Stimulated activated naive CD8-positive, alpha-beta T cell treated with anti-CD3 and anti-CD28 coated beads, Interleukin-15, Interleukin-2, amounts not matched to agents 100 U/mL and 50 U/mL, for 24 hours (primary cell): ENCODE measurements at places on chromosomes 5 and 9.
A peak's percentile ranks its signal among the peaks of the same experiment; 100 is the strongest.

DNA sequence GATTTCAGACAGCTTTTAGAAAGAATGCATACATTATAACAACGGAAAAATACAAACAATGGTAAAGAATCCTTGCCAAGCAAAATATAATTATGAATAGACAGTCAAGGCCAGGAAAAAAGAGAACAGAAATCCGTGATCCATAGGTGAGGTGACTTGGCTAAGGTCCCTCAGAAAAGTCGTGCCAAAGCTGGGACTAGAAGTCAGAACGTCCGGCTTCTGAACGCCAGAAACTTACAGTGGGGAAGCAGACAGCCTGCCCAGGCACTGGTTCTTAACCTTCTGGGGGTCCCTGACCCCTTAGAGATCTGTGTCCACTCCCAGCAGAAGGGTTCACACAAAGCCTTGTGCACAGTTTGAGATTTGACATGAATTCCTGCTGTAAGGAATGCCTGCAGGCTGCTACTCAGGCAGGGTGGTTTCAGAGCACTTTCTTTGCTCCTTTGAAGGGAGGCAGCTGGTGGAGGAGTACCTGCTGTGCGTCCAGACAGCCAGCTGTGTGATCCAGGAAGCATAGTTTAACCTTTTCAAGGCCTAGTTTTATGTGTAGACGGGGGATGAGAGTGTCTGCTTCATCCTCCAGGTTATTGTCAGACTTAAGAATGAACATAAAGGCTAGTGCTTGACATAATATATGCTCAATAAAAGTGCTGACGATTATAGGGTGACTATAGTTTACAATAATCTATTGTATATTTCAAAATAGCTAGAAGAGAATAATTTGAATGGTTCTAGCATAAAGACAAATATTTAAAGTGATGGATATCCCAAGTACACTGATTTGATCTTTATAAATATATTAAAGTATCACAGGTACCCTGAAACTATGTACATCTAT lies 852 bp downstream of the ARHGEF37 start:
- no peak for DNase-seq

DNA sequence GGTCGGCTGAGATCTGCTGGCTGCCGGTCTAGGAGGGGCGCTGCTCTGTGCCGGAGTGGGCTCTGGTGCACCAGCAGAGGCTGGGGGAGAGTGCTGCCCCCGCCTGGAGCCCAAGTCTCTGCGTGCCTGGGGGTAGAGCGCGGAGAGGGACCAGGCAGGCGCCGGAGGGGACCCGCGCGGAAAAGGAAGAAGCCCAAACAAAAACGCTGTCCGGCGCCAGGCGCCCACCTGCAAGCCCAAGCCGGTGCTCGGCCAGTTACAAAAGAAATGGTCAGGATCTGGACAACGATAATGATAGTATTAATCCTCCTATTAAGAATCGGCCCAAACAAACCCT lies 571 bp upstream of the S1PR3 start:
- DNase-seq = no peak

GRCh38 chr5:142108432-142109330 lies at the start of gene NDFIP1:
NDFIP1 (plus strand) TSS chr5:142108779; CDS start chr5:142108975, 196 bp downstream.
- DNase-seq = peak; percentile 89

DNA sequence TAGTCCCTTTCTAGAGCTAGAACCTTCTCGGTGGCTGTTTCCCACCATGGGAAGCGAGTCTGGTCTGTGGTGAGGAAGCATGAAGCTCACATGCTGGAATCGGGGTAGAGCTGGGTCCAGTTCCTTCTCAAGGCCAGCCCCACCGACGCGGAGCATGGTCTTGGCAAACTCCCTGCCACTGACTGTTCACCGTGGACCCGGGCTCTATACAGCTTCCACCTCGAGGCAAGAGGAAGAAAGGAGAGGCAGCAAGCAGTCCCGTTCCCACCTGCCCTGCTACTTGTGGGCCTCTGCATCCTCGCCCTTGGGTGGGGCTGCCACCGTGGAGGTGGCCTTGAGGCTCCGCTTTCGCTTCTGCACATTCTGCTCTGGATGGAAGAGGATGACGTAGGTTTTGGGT lies 13.7 kb downstream of the GRM6 start:
- DNase-seq = no peak

- DNase-seq = no peak
Observed at GRCh38 chr9:16347886-16348285, 522.6 kb downstream of the BNC2 start.

GRCh38 chr5:126723643-126724042 lies 53.3 kb upstream of the LMNB1 start:
- no peak for DNase-seq

- DNase-seq = no peak
Observed at GRCh38 chr5:176362233-176362490, 598 bp upstream of the KIAA1191 start.

GRCh38 chr5:98170994-98171393 lies 602.5 kb upstream of the RGMB start:
- no peak for DNase-seq

DNA sequence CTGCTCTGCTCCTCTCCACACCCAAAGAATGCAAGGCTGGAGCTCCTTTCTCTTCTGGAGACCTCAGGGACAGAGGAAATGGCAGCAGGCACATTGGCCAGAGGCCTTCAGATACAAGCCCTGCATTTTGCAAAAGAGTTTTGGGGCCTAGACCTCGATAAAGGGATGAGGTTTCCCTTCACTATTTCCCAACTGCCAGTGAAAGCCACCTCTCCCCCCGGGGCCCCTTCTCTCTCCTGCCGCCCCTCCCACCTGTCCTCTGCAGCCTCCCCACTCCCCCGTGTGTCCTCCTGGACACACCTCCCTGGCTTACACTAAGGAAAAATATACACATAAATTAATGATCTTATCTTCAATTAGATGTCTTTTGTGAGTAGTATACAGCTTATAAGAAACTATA lies 21.3 kb upstream of the LMNB1 start:
- no peak for DNase-seq

- no peak for DNase-seq
Observed at GRCh38 chr5:123858938-123859337, 347.0 kb downstream of the CSNK1G3 start.

GRCh38 chr5:138180183-138180782 lies 1.4 kb downstream of the KIF20A start:
- no peak for DNase-seq

- DNase-seq = no peak
Observed at GRCh38 chr9:61666310-61666709, 476.5 kb downstream of the SPATA31A7 start.

DNA sequence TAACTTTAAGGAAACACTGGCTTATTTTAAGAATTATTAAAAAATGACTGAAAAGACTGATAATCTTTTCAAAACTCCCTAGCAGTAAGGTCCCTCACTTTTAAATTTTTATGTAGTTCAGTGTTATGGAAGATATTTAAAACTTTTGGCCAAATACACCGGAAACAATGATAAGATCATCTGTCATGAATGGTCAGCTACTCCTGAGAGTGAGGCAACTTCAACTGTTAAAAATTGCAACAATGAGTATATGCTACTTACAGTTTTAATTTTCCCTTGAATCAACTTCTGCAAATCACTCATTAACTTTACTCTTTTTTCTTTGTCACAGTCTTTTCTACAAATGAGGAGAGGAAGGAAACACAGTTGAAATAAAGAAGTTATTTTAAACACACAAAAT lies 10.8 kb downstream of the PUM3 start:
- no peak for DNase-seq

DNA sequence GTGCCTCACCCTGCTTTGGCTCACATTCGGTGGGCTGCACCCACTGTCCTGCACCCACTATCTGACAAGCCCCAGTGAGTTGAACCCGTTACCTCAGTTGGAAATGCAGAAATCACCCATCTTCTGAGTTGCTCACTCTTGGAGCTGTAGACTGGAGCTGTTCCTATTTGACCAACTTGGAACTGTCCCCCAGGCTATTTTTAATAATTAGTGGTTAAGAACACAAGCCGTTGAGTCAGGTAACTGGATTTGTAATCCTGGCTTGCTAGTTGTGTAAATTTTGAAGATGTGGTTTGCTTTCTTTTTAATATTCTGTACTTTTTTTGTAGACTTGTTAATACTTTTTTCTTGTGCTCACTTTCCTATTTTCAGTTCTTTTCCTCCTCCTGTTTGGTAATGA lies 81.2 kb downstream of the CNTLN start:
- no peak for DNase-seq

GRCh38 chr5:32249668-32250067 lies 63.1 kb downstream of the MTMR12 start:
- DNase-seq = no peak

GRCh38 chr5:52685566-52685965 lies 102.2 kb upstream of the ITGA1 start:
- no peak for DNase-seq

DNA sequence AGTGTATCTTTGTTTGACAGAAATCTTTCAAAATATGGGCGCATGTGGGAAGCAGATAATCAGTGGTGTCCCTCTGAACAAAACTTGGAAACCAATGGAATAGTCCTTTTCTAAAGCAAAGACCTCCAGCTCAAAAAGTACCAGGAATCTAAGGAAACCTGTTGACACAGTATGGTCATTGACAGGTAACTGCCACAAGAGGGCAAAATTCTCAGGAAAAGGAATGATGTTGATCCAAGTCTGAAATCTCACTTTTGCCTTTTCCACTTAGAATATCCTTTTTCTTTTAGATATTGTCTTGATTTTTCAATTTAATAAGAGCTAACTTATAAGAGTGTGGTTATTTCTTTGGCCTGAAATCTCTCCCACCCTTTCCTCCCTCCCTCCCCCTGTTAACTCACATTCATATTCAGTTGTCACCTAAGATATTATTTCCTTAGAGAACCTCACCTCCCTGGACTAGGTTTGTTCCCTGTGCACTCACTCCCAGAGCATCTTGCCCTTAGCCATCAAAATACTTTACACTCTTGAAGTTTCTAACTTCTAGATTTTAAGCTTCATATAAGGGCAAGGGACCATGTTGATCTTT lies 59.0 kb upstream of the BARX1 start:
- no peak for DNase-seq

DNA sequence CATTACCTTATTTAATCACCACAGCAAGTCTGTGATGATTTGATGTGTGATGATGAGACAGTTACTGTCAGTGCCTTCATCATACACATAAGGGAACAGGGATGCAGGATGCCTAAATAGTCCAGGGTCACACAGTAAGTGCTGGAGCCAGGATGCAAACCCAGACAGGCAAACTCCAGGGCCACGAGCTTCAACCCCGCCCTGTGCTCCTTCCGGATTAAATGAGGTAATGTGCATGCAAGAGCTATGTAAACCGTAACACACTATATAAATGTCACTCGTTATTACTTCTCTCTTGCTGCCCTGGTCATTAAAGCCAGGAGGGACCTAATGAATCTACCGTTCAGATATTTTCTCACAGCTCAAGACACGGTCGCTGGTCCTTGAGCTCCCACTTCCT lies 12.8 kb downstream of the SMIM23 start:
- no peak for DNase-seq

DNA sequence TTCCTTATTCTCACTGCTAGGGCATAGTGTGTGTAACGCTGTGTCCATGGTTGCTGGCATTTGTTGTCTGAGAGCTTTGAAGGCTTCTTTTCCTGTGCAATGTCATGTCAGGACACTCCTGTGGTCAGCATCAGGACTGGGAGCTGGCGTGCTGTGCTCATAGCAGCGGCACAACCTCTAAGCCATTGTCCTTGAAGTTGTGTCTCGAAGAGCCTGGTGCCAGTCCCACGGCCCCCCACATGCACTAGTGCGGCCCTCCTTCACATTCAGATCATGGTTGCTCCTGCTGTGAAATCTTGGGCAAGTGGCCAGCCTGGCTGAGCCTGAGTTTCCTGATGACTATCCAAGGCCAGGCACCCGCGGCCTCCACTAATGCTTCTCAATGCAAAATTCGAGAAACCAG lies 32.4 kb downstream of the PDZD2 start:
- no peak for DNase-seq

- DNase-seq = no peak
Observed at GRCh38 chr5:155689406-155689805, 637.6 kb upstream of the SGCD start.

- DNase-seq = peak; percentile 76
Observed at GRCh38 chr9:100028201-100028784, 70.5 kb downstream of the ERP44 start.

- DNase-seq = no peak
Observed at GRCh38 chr9:2526071-2526828, 95.3 kb upstream of the VLDLR start.

DNA sequence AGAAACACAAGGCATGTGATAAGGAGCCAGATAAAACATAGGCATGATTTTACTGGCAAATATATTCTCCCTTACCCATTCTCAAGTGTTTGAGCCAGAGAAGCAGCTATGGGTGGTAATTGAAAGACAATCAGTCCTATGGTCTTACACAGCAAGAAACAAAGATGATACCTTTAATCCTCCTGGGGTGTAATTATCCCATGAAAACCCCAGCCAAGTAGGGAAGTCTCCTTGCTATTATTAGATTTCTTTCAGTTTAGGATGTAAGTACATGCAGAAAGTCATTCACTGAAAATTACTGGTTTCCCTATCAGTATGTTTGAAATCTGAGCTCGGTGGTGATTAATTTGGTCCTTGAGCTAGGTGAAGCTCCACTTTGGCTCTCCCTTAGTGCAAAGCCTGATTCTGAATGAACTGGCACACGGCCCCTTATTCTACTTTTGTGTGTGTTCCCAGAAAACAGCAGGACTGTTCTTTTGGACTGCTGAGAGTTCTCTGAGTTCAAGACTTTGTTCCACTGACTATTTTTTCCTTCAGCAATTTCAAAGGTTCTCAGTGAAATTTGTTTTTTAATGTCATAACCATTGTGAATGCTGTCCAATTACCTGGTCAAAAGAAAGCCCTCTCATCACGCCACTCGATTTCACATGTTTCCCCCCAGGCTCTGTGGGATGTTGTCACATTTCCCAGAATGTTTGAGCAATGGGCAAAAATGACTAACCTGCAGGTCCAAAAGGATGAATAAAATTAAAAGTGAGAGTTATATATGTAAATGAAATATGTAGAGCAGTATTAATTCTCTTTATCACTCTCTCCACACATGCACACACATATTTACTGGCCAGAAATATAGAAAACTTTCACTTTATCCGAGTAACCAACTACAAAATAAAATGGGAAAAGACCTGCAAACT lies 343.0 kb downstream of the RAB3C start:
- DNase-seq = no peak

- no peak for DNase-seq
Observed at GRCh38 chr5:45508135-45508534, 188.0 kb downstream of the HCN1 start.

- DNase-seq = no peak
Observed at GRCh38 chr5:81639556-81639955, 111.3 kb downstream of the SSBP2 start.

GRCh38 chr5:130141659-130142320 lies 237.5 kb downstream of the CHSY3 start:
- DNase-seq = peak; percentile 7

DNA sequence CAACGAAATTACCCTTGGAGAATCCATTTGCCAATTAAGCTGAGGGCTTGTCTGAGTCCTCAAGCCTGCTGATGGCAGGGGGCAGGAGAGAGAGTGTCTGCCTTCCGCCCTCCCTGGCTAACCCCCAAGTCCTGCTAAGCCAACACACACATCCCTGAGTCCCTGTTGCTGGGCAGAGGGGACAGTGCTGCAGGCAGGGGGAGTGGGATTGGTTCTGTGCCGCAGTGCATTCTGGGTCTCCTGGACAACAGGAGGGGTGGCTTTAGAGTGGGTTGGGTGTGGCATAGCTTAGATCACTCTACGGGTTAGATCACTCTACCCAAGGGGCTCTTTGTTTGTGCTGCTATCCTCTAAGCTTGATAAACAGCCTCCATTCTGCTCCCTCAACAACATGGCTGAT lies 427.7 kb downstream of the CDK5RAP2 start:
- DNase-seq = no peak

- no peak for DNase-seq
Observed at GRCh38 chr5:65914641-65915196, 11.7 kb upstream of the ERBIN start.

GRCh38 chr9:129637673-129638439 lies 4.1 kb downstream of the ASB6 start:
- DNase-seq = no peak
